ENCODE measurements at places on chromosomes 3 and 15.

GRCh38 chr15:96428742-96429141, 98.2 kb downstream of the NR2F2 start:
- no peak for DNase-seq

DNA sequence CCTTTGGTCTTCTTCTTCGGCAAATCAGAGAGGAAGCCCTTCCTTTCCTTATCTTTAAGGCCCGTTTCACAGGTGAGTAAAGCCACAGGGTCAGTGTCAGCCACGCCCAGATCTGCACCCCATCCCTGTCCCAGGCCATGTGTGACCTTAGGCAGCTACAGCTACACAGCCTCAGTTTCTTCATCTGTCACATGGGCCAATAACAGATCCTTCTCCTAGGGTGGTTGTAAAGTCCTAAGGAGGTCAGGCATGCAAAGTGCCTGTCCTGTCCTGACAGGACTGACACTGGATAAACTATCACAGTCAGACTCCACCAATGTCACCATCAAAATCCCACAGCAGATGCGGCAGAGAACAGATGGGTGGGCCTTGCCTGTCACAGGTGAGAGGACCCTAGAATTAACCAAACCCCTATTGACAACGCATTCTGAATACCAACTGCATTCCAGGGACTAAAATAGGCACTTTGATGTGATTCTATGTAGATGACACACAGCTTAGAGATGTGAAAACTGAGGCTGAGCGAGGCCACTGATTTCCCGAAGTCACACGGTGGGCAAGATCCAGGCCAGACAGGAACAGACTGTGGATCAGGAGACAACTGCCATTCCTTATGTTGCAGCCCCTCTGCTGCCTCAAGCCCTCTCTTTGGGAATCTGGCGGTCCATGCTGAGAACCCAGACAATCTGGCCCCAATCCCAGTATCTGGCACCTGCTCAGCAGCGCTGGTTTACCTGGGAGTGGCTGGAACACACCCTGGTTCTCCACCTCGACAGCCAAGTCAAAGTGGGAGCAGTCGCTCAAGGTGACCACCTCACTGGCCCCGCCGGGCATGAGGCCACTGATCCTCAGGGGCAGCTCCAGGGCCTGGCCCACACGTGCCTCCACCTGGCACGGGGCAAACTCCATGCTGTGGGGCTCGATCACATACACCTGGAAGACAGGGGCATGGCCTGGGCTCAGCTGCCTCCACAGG, 48.7 kb downstream of the NUP210 start:
- DNase-seq: no peak

GRCh38 chr15:90807074-90807785, 61.2 kb upstream of the FURIN start:
- no peak for DNase-seq

DNA sequence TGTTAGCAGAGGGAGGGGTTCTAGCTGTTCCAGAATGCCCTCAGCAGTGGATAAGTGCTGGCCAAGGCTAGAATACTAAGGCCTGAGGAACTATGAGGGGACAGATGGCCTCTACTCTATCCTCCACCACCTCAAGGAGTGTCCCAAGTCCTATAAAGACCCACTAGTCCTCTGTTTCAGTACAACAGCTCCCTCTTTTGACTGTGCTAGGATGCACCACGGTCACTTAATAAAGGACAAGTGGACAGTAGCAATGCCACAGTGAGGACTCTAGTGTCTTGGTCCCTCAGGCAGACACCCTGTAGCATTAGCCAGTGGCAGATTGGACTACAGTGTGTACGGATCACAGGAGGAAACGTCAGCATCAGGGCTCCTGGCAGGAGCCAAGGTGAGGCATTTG, 171.8 kb upstream of the PROK2 start:
- DNase-seq: no peak

DNA sequence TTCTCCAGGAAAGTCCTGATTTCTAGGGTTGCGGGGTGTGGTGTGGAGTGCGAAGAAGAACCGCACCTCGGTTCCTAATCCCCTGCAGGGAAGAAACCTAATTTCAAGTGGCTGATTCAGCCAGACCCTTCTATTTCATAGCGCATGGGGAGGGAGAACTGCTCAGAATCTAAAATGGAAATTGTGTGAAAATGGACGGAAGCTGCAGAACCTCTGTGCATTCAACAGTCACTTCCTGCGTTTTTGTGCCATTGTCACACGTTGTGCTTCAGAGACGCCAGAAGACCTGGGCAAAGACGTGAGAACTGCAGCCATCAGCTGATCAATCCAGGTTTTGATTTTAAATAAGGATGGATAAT, 1.2 kb downstream of the SIDT1 start:
- DNase-seq: peak; percentile 63

DNA sequence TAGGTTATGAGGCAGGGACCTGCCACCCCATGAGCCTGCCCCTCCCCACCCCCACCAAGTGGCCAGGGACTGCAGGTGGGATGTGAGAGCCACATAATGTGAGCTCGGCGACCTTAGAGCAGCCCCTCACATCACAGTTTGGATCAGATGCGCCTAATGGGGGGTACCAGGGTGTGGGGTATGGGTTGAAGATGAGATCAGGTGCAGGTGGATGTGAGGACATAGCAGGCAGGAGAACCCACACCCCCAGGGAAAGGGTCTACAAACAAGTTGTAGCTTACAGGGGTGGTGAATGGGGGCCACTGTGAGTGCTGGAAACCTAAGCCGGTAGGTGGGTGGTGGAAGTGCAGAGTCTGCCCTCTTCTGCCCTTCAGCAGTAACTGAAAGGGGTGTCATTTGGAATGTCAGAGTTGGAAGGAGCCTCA, 94.0 kb downstream of the CORO2B start:
- DNase-seq: no peak

DNA sequence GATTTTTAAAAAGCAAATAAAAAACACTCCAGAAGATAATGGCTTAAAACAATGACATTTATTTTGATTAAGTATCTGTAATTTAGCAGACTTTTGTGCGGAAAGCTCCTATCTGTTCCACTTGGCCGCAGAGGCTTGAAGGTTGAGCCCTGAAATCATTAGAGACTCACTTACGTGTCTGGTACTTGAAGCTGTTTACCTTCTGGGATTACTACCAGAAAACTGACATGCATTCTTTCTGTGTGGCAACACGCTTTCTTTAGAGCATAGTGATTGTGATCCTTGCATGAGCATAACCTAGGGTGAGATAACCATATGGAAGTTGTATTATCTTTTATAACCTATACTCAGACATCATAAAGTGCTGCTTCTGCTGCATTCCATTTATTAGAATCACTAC, 298.5 kb downstream of the SI start:
- DNase-seq: no peak
